ENCODE measurements at places on chromosomes 2 and 18.

DNA sequence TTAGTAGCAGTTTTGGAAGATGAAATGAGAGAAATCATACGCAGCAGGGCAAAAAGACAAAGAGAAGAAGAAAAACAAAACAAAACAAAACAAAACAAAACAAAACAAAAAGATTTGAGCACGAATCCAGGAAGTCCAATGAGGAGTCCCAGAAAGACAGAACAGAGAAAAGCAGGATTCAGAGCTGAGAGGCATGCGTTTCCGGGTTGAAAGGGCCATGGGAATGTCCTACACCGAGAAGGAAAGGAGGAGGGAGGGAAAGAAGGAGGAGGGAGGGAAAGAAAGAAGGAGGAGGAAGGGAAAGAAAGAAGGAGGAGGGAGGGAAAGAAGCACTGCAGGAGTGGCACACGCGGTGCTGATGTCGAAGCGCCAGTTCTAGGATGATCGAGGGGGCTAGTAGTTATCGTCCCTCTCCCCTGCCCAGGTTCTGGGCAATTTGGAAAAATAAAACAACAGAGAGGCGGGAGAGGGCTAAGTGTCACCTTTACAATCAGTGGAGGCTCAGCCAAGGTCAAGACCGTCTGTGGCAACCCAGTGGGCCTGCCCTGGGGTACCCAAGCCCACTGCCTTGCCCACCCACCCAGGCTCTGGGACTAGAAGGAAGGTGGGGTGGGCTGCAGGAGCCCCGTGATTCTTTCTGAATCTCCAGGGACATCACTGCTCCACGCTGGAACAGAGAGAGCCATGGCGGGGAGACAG, 68.4 kb downstream of the TWIST2 start:
- peak; percentile 3 for DNase-seq
- H3K36me3 ChIP-seq: no peaks in the 10 kb centered on the region
- H3K27me3 ChIP-seq: peaks cover 14% of the 10 kb centered on the region
- no peak overlapping the region for H3K4me3 ChIP-seq
- no peak overlapping the region for H3K27ac ChIP-seq
- H3K4me1 ChIP-seq: no peaks in the 10 kb centered on the region

DNA sequence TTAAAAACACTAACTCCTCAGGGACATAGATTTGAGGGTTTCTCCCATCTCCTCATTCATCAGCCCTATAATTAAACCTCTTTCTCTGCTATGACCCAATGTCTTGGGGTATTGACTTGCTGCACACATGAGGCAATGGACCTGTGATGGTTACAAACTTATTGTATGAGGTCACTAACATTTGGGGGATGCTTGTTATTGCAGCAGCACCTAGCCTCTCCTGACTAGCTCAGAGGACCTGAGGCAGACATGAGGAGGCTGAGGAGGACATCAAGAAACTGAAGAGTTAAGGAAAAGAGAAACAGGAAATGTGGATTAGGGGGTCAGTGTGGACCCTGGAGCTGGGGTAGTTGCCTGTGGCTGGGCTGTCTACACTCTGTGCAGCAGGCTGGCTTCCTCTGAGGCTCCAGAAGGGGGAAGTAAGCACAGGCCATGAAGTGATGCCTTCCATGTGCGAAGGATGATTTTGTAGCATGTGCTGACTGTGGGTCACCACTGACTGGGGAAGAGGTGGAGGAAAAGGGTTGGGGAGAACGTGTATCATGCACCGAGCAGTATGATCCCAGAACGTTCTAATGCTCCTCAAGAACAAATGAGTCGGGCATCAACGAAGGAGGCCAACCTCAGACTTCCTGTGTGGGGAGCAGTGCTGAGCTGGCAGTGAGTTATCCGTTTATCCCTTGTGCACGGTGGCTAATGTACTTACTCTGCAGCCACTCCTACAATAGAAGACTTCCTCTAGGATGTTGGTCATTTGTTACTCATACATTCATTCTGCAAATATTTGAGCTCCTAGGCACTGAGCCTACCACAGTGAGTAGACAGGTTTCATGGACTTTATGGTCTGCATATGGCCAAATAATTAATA, 42.1 kb upstream of the RFX8 start:
- H3K27me3 ChIP-seq: peaks cover 13% of the 10 kb centered on the region
- H3K4me1 ChIP-seq: peaks cover 36% of the 10 kb centered on the region
- peaks cover 5% of the 10 kb centered on the region for H3K36me3 ChIP-seq
- H3K4me3 ChIP-seq: no peak overlapping the region
- DNase-seq: peak; percentile 47

GRCh38 chr2:234044157-234044556, 6.3 kb upstream of the SPP2 start:
- no peak overlapping the region for H3K27ac ChIP-seq
- no peak overlapping the region for H3K4me3 ChIP-seq
- DNase-seq: no peak
- no peaks in the 10 kb centered on the region for H3K4me1 ChIP-seq

GRCh38 chr2:191500884-191501560, 176.9 kb upstream of the NABP1 start:
- no peaks in the 10 kb centered on the region for H3K36me3 ChIP-seq
- H3K4me3 ChIP-seq: no peak overlapping the region
- H3K27ac ChIP-seq: no peak overlapping the region
- no peak for DNase-seq
- peaks cover 10% of the 10 kb centered on the region for H3K27me3 ChIP-seq

- no peak overlapping the region for H3K4me3 ChIP-seq
- H3K27ac ChIP-seq: no peak overlapping the region
- H3K36me3 ChIP-seq: no peaks in the 10 kb centered on the region
- DNase-seq: no peak
Measured at GRCh38 chr2:157150747-157151146, 106.8 kb upstream of the GALNT5 start.

DNA sequence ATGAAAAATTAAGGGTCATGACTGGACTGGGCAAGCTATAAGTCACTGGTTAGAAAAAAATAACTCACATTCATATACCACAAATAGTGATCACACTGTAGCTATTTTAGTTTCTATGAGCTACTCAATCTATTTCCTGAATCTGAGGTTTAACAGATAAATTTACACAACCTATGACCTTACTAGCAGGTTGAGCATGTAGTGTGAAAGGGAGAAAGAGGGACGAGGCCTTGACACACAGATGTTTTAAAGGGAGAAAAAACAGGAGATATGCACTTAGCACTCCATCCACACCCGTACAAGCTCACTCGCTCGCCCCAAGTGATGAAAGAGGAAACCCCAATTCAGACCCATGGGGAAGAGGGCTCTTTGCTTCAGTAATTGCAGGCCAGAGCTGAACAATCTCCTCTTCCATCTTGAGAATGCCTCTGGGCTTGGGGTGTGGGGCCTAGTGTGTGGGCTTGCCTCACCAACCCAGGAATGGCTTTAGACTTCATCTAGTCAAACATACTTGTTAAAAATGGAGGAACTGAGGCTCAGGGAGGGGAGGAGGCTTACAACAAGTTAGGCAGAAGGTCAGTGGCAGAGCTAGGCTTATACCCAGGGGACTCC, 10.7 kb downstream of the CYRIA start:
- no peak for DNase-seq
- H3K27ac ChIP-seq: no peak overlapping the region
- H3K4me3 ChIP-seq: no peak overlapping the region

GRCh38 chr2:5977477-5977876, 285.3 kb downstream of the SOX11 start:
- H3K36me3 ChIP-seq: no peaks in the 10 kb centered on the region
- no peaks in the 10 kb centered on the region for H3K4me1 ChIP-seq
- DNase-seq: no peak
- H3K4me3 ChIP-seq: no peak overlapping the region
- H3K27ac ChIP-seq: no peak overlapping the region

DNA sequence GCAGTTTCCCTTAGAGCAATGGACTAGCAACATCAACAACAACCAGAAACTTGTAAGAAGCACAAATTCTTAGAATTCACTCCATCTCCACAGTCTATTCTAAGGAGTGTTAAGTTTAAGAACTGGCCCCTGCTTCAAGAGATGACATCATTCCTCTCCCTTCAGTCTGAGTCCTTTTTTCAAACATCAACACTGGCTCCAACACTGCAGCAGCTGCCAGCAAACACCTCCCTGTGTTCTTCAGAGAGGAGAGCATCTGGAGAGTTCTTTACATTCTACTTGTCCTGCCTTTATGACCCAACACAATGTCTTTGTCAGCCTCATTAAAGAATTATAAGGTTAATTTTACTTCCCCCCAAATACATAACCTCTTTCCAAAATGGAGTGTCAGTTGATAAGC, 122.3 kb downstream of the HNMT start:
- H3K27me3 ChIP-seq: no peaks in the 10 kb centered on the region
- H3K27ac ChIP-seq: no peak overlapping the region
- H3K4me3 ChIP-seq: no peak overlapping the region

GRCh38 chr2:186570604-186571003, 19.3 kb upstream of the ITGAV start:
- no peak for DNase-seq
- no peaks in the 10 kb centered on the region for H3K27me3 ChIP-seq
- no peak overlapping the region for H3K27ac ChIP-seq
- H3K36me3 ChIP-seq: no peaks in the 10 kb centered on the region

DNA sequence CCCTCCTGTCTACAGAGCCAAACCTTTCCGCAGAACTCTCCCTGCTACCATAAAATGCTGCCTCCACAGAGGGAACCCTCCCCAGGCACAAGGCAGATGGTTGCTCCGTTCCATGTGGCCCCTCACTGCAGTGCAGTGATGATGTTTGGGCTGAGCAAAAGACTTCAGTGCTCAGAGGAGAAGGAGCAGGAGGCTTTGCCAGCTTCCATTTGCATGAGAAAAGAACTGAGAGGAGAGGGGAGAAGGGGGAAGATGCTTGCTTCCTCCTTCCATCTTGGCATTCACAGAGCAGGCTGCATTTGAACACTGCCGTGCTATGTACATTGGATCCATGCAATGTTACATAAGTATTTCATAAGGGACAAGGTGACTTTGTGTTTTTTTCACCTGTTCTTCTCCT, 46.6 kb upstream of the TMEM200C start:
- DNase-seq: no peak
- H3K36me3 ChIP-seq: no peaks in the 10 kb centered on the region
- no peaks in the 10 kb centered on the region for H3K4me1 ChIP-seq
- no peak overlapping the region for H3K27ac ChIP-seq

GRCh38 chr2:160214461-160215445, 14.7 kb upstream of the ITGB6 start:
- H3K4me1 ChIP-seq: peaks cover 6% of the 10 kb centered on the region
- H3K27me3 ChIP-seq: peaks cover 13% of the 10 kb centered on the region
- DNase-seq: no peak
- no peak overlapping the region for H3K27ac ChIP-seq
- H3K4me3 ChIP-seq: no peak overlapping the region
- H3K36me3 ChIP-seq: no peaks in the 10 kb centered on the region

DNA sequence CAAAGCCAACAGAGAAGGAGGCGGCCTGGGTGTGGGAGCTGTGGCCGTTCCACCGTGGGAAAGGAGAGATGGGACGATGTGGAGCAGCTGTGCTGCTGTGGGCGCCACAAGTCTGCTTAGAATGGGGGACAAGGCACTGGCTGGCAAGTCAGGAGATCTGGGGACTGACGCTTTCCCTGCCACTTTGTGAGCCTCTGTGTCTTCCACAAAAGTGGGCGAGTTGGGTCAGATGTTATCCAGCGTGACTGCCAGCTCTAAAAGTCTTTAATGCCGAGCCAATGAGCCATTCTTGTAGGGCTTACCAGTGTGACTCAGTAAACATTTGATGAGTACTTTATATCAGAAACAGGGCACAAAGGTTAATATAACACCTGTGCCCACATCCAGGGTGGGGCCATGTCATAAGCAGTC, 113.6 kb upstream of the MGAT5 start:
- H3K4me1 ChIP-seq: peaks cover 39% of the 10 kb centered on the region
- DNase-seq: no peak
- peaks cover 19% of the 10 kb centered on the region for H3K36me3 ChIP-seq
- H3K4me3 ChIP-seq: no peak overlapping the region
- H3K27ac ChIP-seq: no peak overlapping the region

DNA sequence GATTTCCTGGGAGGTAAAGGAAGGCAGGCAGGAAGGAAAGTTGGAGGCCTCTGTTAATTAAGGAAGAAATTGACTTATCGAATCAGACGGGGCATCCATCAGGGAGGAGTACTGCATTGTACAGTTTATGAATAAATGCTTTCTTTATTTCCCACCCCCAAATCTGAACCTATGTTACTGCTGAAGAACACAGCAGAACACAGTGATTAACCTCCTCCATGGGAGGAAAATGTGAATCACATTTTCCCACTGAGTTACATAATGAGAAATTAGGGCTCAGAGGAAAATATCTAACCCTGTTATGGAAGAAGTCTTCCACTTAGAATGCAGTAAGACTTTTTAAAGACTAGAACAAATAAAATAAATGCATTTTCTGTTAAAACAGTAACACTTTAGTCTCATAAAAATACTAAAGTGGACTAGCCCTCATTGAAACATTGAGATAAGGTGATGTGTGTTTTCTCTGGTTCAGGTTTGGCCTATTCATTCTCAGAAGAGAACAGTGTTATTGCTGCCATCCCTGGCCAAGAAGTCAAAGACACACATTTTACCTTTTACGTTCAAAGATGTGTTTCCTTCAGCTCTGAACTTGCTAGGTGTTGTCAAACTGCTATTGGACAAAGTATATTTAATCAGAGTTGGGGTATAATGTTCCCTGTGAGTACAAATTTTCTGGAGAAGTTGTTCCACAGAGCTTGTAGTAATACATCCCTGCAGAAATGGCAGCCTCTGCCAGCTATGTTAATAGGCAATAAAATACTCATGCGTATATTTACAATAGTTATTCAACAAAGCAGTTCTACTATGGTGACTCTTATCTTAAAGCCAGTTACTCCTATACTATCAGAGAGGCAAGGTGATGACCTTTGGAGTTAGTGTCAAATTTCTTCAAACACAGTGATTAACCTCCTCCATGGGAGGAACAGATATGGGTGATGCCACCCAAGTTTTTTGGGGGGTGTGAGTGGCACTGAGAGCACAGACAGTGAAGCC, 11.1 kb downstream of the DNAH6 start:
- DNase-seq: no peak
- H3K27me3 ChIP-seq: no peaks in the 10 kb centered on the region
- peaks cover 3% of the 10 kb centered on the region for H3K4me1 ChIP-seq
- H3K4me3 ChIP-seq: no peak overlapping the region
- no peak overlapping the region for H3K27ac ChIP-seq

DNA sequence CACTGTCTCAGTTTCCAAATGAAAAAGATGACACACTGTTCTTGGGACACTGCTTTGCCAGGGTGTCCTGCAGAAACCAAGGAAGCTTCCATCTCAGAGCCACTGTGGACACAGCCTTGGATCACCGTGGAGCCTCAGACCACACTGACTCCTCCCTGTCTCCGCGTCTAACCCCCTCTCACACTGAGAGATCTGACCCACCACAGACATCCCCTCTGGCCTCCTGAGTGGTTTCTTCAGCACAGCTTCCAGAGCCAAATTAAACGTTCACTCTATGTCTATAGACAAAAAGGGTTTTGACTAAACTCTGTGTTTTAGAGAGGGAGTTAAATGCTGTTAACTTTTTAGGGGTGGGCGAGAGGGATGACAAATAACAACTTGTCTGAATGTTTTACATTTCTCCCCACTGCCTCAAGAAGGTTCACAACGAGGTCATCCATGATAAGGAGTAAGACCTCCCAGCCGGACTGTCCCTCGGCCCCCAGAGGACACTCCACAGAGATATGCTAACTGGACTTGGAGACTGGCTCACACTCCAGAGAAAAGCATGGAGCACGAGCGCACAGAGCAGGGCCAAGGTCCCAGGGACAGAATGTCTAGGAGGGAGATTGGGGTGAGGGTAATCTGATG, 113.4 kb upstream of the PKDCC start:
- H3K36me3 ChIP-seq: no peaks in the 10 kb centered on the region
- peaks cover 18% of the 10 kb centered on the region for H3K27me3 ChIP-seq
- no peak overlapping the region for H3K27ac ChIP-seq
- H3K4me1 ChIP-seq: no peaks in the 10 kb centered on the region
- no peak for DNase-seq

GRCh38 chr2:25618676-25619075, 54.7 kb downstream of the DTNB start:
- H3K27ac ChIP-seq: no peak overlapping the region
- H3K27me3 ChIP-seq: no peaks in the 10 kb centered on the region
- no peak overlapping the region for H3K4me3 ChIP-seq
- DNase-seq: no peak

Data from activated naive CD4-positive, alpha-beta T cell treated with anti-CD3 and anti-CD28 coated beads, Interleukin-2, amount 10 ng/mL, durations not matched to agents 7 days and 5 days (primary cell).